Epithelial cell of proximal tubule (primary cell): ENCODE measurements at places on chromosomes 1 and 21. TPM values are rescaled to one million over a fixed set of nuclear protein-coding genes. Genes with fewer than 3 reads are reported as not detected.

DNA sequence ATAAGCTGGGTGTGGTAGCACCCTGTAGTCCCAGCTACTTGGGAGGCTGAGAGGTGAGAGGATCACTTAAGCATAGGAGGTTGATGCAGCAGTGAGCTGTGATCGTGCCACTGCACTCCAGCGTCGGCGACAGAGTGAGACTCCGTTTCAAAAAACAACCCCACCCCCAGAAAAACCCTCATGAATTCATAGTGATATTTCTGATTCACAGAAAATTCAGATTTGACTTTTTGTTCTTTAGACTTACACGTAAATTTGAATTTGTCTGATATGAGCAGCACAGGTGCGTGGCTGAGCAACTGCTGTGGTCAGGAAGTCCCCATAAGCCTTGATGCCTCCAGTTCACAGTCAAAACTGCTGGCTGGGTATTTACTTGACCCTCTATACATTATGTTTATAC, 10.0 kb upstream of the MORC3 start:
- DNase-seq, result no peak

FMOD gene
- 0.07 and 0.17 TPM in 2 replicates for total RNA-seq

NFIA gene
- 0.58 and 1.6 TPM in 2 replicates for total RNA-seq

- no peak for DNase-seq
Observed at GRCh38 chr1:41927118-41927517, 8.4 kb upstream of the HIVEP3 start.

DNA sequence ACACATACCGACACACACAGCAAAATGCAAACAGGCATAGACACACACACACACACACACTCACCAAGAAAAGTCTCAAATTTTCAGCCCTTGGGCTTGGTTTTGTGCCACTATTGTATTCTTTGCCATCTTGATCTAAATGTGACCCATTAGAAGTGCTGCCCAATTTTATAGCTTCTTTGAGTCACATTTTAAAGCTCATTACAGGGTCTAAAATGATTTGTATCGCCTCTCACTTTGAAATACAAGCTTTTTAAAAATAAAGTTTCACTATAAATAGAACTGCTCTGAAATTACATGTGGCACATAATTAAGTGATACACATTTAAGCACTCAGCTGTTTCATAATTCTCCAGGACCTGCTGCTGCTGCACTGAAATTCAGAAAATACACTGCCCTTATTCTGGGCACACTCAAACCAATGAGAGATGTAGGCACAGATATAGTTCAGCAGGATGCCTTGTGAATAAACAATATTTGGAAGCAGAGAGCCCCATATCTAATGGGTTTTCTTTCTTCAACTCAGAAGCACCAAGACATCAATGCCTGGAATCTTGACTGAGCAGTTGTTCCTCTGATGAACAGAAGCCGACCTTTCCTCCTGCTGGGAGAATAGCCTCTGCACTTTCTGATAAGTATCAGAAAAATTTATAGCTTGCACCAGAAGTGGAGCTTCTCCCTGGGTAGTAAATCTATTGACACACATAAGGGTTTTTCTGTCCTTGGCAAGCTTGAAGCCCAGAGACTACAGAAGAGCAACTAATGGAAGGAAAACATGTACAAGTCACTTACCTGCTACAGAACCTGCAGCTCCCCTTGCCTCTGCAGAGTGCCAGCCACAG, 37.0 kb upstream of the PLPPR4 start:
- DNase-seq, result no peak

GRCh38 chr1:184664042-184664660, 90.5 kb downstream of the EDEM3 start:
- DNase-seq, result no peak

DMRTA2 gene
- total RNA-seq, result not detected in 2 replicates

DNA sequence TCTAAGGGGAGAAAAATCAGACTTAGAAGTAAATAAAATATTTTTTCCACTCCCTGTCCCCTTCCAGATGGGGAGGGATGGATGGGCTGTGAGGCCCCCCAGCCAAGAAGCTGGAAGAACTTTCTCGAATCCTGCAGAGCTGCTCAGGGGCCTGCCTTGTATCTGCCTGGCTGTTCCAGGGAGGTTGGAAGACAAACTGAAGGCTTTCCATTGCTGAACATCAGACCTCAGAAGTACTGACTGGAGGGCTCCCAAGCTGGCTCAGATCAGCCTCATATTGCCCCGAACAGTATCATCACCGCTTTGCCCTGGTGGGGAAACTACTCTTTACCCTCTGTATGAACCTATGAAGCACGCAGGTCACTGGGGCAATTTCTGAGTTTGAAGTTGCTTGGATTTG, 12.4 kb upstream of the F3 start:
- no peak for DNase-seq

GRCh38 chr1:230587061-230587460, 55.2 kb upstream of the COG2 start:
- DNase-seq, result no peak

- peak; percentile 53 for DNase-seq
Observed at GRCh38 chr1:58964880-58965279, 181.0 kb upstream of the JUN start.

GRCh38 chr1:3762151-3762872, 10.1 kb downstream of the CCDC27 start:
- no peak for DNase-seq

A3GALT2 gene
- total RNA-seq, result not detected in 2 replicates

DNA sequence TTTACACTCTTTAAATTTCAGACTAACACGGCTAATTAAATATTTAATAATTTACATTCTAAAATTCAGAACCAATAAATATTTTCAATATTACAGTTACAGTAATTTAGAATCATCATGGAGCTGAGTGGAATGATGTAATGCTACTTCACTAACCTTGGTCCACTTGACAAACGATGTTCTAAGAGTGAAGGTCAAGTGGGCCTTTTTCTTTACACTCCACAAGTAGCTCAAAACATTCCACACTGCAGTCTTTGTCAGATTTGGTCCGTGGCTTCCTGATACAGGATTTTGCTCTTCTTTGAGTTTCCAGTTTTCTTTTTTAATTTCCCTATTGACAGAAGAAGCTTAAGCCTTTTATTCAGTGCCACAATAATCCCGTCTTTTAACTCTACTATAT, 164.6 kb upstream of the NRIP1 start:
- DNase-seq, result no peak

- no peak for DNase-seq
Observed at GRCh38 chr1:204705888-204706837, 20.6 kb upstream of the LRRN2 start.

DNA sequence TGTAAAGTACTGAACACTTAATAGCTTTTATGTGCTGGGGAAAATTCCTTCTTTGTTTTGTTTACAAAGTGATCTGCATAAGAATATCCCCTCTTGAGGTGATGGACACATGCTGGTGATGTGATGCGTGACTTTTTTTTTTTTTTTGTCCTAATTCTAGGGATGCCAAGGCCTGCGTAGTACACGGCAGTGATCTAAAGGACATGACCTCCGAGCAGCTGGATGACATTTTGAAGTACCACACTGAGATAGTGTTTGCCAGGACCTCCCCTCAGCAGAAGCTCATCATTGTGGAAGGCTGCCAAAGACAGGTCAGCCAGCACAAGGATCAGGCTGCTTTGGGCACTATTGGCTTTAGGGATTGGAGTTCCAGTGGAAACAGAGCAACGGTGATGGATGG, 24.7 kb downstream of the ATP1A1 start:
- no peak for DNase-seq

DNA sequence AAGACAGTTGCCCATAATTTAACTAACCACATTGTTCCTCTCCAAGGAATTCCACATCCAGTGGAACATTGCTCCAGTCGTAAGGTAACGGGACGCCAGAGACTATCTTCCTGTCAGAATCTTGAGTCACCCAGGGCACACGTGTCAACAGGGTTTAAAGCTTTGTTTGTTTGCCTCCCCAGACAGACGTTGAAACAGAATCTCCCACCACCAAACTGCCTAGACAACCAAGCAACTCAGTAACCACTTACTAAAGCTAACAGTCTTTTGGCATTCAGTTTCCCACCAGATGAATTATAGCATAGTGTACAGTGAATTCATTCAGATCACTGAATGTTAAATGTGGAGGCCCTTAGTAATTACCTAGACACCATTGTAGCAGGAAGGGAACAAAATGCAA, 439.5 kb downstream of the PLPP3 start:
- DNase-seq, result no peak

- peak; percentile 56 for DNase-seq
Observed at GRCh38 chr1:78145105-78145580, 99.4 kb downstream of the GIPC2 start.

GRCh38 chr1:110780600-110781484, 92.1 kb upstream of the CD53 start:
- DNase-seq, result no peak

GRCh38 chr1:161738627-161739287, 10.8 kb upstream of the DUSP12 start:
- no peak for DNase-seq

- DNase-seq, result no peak
Observed at GRCh38 chr1:33849211-33849610, 14.7 kb upstream of the HMGB4 start.

- no peak for DNase-seq
Observed at GRCh38 chr1:7511381-7511780, 259.7 kb upstream of the VAMP3 start.

DNA sequence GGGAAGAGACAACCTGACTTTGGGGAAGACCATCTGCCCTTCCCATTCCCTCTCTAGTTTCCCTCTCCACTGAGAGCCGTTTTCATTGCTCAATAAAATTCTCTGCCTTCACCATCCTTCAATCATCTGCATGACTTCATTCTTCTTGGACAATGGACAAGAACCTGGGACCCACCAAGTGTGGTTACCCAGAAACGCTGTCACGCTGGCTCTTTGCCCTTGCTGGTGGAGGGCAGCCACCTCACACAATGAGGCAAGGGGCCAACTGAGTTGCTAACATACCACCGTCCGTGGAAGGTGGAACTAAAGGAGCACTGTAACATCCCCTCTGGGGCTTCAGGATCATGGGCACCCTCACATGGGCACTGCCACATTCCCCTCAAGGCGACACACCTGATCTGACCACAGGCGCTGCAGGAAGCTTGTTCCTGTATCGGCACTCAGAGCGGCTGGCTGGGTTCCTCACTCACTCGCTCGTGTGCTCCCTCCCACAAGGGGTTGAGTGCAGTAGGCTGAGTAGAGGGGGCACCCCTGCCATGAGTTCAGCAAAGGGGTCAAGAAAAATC, 652.4 kb downstream of the PLPP3 start:
- DNase-seq, result no peak

APOBEC4 gene
- total RNA-seq, result not detected in 2 replicates

- no peak for DNase-seq
Observed at GRCh38 chr1:172083191-172083590, 241.9 kb downstream of the DNM3 start.

PTGS2 gene
- 4.3 and 8.7 TPM in 2 replicates for total RNA-seq

DNA sequence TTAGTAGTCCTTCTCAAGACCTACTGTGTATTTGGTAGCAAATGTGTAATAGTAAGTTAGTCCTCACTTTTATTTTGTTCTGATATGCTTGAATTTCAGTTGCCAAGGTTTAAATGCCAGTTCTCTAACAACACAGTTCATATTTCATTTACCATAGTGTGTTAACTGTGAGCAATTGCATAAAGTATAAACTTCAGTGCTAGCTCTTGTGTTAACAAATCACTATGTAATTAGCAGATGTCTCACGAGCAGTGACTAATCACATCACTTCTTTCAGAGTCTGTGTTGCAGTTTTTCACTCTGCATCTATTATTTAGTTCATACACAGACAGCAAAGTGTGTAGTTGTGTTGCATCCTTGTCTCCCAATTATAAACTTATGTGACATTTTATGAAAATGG, 47.8 kb downstream of the ZMYM4 start:
- no peak for DNase-seq

ALPL gene
- total RNA-seq, result 0.43 TPM in 1 of 2 replicates, not detected in the other

MPL gene
- not detected in 2 replicates for total RNA-seq

HOOK1 gene
- total RNA-seq, result 3.6 and 4.2 TPM in 2 replicates

GRCh38 chr1:184956999-184957700, 17.2 kb downstream of the NIBAN1 start:
- DNase-seq, result no peak

DNA sequence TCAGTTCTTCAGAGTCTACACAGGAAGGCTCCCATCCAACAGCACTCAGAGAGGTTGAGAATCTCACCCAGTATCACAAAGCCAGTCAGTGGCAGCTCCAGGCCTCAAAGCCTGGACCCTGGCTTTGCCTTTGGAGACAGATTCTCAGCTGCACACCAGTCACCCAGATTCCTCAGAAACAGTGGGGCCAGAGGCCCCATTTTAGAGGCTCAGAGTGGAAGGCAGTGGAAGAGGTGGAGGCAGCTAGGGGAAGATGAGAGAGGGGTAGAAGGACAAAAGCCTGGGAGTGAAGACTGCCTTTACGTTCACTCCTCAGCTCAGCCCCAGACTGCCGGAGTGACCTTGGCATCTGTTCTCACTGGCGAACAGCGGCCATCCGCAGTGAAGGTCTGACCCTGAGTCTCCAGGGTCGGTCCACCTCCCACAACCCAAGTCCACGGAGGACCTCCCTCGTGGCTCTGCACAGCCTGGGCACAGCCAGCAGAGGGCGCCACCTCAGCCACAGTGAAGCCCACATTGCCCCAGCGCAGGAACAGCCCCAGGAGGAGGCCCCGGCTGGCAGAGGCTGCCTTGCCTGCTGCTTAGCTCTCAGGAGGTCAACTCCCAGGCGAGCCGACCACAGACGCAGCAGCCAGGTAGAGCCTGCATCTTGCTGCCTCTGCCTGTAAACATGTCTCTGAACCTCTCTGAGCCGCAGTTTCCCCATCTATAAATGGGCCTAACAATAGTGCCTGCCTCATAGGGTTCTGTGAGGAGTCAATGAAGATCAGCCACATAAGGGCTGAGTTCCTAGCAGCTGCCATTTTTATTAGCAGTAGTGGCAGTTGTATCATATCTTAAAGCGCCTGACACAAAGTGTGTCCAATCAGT, 5.9 kb upstream of the FNDC5 start:
- DNase-seq, result no peak

- no peak for DNase-seq
Observed at GRCh38 chr1:185305419-185305818, 11.6 kb downstream of the IVNS1ABP start.

DNA sequence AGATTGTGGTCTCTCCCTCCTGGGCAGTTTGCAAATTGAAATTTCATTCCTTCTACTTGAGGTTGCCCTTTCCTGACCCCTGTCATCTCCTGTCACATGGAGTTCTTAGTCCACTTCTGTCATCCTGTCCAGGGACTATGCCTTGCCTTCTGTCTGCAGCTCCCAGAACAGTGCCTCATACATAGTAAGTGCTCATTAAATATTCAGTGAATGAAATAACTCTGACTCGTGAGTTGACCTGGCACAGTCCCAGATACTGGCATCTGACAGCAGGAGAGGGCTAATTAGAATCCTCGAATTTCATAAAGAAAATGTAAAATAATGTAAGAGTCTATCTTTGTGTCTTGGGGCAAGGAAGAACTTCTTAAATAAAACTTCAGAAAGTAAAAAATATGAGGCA, 50.8 kb downstream of the CNIH3 start:
- DNase-seq, result no peak

HMCN1 gene
- total RNA-seq, result 0.07 and 1.6 TPM in 2 replicates
